HCEC 1CT (cell line): ENCODE measurements at places on chromosomes 4 and X.
A peak's percentile ranks its signal among the peaks of the same experiment; 100 is the strongest.

GRCh38 chr4:113783289-113783688, 21.8 kb upstream of the CAMK2D start:
- DNase-seq, result no peak

GRCh38 chr4:137541876-137542646, 9.8 kb upstream of the PCDH18 start:
- DNase-seq, result no peak

GRCh38 chrX:41087201-41087600, 2.0 kb downstream of the USP9X start:
- DNase-seq, result no peak

- no peak for DNase-seq
Observed at GRCh38 chr4:38188631-38189101, 228.5 kb downstream of the PTTG2 start.

GRCh38 chrX:97224148-97224547, 340.4 kb downstream of the RPA4 start:
- DNase-seq, result no peak

- DNase-seq, result no peak
Observed at GRCh38 chrX:105006996-105007395, 213.5 kb downstream of the TEX13A start.

GRCh38 chr4:67776746-67777145, 22.6 kb upstream of the GNRHR start:
- no peak for DNase-seq

DNA sequence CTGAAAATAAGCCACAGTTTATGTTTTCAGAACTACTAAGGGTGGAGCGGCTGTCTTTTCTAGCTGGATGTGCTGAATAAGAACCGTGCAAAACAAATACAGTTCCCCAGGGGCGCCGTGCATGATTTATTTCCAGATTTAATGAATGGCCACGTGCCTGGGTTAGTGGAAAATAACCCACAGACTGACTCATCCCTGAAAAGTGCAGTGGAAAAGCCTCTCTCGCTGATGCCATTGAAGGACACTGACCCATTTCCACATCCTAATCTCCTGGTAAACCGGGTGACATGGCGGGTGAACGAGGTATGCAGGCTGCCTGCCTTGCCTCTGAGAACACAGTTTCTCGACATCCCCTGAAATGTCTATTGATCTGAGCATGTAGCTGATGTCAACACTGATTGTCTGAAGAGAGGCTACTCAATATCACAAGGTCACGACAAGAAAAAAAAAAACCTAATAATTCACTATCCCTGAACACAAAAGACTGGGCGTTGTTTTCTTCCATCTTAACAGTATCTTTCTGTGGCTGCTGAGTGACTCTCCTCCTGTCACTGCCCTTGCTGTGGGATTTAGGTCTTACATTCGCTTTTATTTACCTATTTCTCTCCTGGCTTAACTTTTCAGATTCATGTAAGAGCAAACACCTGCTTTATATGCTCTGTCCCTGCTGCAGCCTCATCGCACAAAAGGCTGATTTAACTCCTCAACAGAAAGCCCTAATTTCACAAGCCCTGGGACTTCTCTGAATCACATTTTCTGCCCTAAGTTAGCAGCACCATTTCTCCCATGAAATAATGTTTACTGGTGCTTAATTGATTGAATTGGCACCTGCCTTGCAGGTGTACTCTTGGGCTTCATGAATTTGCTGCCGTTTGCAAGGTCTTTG, 76.9 kb upstream of the SCOC start:
- peak; percentile 67 for DNase-seq

DNA sequence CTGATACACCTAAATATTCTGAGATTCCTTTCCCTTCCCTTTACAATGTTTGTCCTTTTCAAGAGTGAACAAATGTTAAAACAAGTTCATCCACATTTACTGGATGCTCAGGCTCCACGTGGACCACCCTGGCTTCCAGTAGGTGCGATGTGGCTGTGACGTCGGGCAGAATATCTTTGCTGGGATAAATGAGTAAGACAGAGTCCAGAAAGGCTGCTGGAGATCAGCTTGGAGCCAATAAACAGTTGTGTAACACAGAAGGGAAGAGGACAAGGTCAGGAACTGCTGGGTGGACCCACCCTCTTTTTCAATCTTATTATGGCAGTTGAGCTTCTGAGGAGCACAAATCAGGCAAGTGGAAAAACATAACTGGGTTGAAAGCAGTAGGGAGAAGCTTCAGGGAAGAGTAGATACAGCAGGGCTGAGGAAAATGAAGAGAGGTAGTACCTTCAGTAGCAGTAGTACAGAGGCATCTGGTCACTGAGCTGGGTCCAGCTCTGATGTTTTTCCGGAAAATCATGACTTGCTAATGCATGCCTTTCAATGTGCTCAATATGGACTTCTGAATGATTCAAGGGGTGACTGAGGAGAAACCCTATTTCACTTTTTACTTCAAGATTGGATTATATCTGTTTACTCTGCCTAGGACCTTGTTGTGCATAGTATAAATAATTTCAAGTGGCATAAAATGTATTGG, 171.8 kb upstream of the MAD2L1 start:
- DNase-seq, result no peak

DNA sequence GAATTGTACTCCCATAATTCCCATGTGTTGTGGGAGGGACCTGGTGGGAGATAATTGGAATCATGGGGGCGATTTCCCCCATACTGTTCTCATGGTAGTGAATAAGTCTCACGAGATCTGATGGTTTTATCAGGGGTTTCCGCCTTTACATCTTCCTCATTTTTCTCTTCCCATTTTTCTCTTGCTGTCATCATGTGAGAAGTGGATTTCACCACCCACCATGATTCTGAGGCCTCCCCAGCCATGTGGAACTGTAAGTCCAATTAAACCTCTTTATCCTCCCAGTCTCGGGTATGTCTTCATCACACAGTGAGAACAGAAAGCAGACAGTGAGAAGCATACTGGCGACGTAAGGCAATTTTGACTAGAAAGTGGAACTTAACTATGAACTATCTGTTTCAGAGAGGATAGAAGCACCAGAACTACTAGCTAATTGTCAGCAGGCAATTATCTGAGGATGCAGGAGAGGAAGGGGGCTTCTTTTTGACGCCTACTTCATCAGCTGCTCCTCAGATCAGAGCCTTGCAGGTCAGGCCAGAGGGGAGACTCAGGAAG, 8.5 kb upstream of the GPR50 start:
- DNase-seq, result no peak

DNA sequence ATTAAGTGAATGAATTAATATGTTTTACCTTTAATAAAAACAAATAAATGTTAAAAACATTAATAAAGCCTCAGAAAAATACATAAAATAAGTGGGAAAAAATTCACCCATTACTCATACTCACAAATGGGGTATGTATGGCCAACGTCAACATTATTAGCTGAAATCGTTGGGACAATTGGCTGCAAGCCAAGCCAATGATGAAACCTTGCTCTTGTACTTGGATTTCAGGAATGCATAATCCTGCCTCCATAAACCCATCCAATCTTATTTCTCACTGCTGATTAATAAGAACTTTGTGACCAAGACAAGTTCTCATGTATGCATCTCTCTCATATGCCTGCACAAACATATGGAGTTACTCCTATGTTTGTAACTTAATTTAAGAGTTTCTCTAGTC, 35.3 kb upstream of the ADAMTS3 start:
- no peak for DNase-seq

DNA sequence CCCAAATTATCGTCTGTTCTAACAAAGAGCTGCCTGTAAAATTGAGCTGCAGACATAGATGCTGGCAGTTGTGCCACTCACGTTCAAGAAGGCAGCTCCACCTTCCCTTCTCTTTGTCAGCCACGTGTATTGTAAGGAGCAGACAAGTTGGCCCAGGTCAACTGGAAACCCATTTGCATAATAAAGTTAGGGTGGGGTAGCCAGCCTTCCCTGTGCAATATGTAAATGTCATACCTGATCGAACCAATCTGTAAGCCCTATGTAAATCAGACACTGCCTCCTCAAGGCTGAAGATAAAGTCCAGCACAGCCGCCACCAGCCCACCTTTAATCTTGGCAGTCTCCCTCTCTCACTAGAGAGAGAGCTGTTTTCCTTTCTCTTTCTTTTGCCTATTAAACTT, 117.2 kb downstream of the TMEM144 start:
- DNase-seq, result no peak

GRCh38 chr4:7532043-7532442, 97.3 kb upstream of the PSAPL1 start:
- DNase-seq, result no peak

- DNase-seq, result no peak
Observed at GRCh38 chr4:143281507-143282190, 55.0 kb upstream of the GAB1 start.

- DNase-seq, result no peak
Observed at GRCh38 chr4:180809439-180809838, 1433.8 kb upstream of the TENM3 start.

- no peak for DNase-seq
Observed at GRCh38 chr4:108619372-108620100, 840 bp upstream of the RPL34 start.

DNA sequence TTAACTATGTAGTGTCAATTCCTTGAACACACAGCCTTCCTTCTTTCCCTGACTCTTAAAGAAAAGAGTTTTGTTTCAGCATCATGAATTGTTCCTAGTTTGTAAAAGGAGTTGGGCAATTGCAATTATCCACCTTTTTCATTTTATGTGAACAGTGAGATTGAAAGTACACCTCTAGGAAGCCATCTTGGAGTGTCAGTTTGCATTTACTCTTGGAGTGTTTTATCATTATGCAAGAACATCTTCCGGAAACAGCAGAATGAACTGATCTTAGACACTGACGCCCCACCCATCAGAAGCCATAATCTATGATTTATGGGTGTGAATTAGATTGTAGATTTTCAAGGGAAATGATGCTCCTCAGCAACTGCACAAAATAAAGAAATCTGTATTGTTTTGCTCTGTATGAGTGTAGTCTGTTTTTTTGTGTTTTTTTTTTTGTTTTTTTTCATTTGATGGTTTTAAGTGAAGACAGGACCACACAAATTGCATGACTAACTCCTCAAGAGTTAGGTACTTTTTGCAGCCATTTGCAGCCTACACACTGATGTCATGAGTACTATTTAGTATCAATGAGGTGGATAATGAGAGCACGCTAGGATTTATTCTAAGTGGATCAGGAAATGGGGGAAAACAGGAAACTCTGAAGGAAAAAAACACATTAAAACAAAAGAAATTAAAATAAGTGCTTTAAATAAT, 19.5 kb upstream of the FGF2 start:
- peak; percentile 42 for DNase-seq

DNA sequence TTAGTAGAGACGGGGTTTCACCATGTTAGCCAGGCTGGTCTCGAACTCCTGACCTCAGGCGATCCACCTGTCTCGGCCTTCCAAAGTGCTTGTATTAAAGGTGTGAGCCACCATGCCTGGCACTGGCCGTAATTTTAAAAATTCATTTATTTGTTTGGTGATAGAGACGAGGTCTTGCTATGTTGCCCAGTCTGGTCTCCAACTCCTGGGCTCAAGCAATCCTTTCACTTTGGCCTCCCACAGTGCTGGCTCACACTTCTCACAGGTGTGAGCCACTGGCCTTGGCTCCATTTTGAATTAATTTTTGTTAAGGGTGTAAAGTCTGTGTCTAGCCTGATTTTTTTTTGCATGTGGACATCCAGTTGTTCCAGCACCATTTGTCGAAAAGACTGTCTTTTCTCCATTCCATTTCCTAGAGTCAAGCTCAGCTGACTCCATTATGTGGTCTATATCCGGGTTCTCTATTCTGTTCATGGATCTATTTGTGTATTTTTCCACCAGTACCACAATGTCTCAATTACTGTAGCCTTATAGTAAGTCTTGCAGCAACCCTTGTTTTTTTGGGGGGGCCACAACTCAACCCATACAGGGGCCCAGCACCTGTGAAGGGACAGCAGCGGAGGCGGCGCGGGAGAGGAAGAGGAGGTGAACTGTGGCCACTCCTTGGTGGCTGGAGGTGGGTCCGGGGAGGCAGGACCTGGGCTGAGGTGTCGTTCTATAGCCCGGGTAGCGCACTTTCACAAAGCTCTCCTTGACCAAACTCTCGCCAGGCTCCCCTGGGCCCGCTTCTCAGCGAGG, 1.5 kb upstream of the NSD2 start:
- no peak for DNase-seq

GRCh38 chrX:6029014-6029413, 199.7 kb downstream of the NLGN4X start:
- no peak for DNase-seq

GRCh38 chr4:43132010-43132582, 239.6 kb downstream of the GRXCR1 start:
- peak; percentile 2 for DNase-seq

- no peak for DNase-seq
Observed at GRCh38 chrX:88284844-88285243, 462.2 kb upstream of the CPXCR1 start.

DNA sequence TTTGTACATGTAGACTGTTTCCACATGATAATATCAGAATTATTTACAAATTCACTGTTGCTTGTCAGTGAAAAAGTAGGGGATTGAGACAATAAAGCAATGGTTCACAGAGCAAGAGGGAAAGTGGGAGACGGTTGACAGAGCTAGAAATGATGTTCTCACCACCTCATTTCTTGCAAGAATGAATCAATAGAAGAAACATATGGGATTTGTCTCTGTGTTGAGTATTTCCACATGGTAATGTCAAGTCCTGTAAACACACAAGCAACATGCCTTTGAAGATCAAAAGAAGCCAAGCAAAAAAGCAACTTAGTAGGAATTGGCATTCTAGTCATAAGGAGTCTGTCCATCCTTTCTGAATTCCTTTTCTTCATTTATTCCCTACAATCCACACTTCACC, 1806.6 kb upstream of the AGA start:
- DNase-seq, result no peak

GRCh38 chr4:71691416-71692073, 92.3 kb downstream of the GC start:
- DNase-seq, result no peak

GRCh38 chr4:70935038-70935695, 33.0 kb downstream of the MOB1B start:
- DNase-seq, result no peak

- DNase-seq, result no peak
Observed at GRCh38 chr4:108049406-108049805, 59.7 kb downstream of the HADH start.

GRCh38 chrX:97858592-97858991, 974.9 kb downstream of the RPA4 start:
- no peak for DNase-seq

- DNase-seq, result peak; percentile 65
Observed at GRCh38 chr4:173346074-173346473, 11.9 kb upstream of the HMGB2 start.

GRCh38 chr4:169438057-169438480, 167.3 kb upstream of the SH3RF1 start:
- no peak for DNase-seq

DNA sequence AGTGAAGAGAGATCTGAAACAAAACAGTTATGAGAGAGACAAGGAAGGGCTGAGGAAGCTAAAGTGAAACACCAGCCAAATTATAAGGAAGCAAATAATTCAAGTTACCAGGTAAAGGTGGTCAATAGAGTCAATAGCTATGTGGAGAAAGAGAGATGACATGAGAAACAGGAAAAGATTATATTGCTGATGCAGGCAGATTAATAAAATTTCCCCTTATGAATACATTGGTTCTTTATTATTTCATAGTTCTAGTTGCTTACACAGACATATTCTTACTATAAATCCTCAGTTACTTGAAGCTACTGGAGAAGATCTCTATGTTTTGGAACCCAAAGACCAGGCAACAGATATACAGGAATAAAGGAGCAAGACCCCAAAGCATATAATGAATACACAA, 273.7 kb upstream of the CTSO start:
- DNase-seq, result no peak
